PC-3 (cell line): ENCODE measurements at places on chromosomes 11 and 22. TPM values are rescaled to one million over a fixed set of nuclear protein-coding genes. Genes with fewer than 3 reads are reported as not detected.

DNA sequence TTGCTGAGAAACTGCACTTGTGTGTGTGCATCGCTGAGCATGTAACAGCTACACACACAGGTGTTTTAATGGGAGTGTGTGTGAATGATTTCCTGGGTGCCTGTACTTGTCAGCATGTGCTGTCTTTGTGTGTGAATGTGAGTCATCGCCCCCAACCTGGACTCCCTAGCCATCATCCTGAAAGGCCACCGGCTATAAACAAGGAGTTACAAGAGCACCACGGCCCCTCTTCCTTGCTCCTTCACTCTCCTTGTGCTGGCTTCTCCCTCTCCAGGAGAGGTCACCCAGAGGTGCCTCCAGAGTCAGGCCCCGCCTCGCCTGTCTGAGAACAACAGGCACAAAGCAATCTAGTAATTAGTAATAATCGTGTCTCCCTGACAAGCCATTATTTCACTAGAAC is 419.2 kb downstream of the BUD13 start:
- no peak for DNase-seq

DNA sequence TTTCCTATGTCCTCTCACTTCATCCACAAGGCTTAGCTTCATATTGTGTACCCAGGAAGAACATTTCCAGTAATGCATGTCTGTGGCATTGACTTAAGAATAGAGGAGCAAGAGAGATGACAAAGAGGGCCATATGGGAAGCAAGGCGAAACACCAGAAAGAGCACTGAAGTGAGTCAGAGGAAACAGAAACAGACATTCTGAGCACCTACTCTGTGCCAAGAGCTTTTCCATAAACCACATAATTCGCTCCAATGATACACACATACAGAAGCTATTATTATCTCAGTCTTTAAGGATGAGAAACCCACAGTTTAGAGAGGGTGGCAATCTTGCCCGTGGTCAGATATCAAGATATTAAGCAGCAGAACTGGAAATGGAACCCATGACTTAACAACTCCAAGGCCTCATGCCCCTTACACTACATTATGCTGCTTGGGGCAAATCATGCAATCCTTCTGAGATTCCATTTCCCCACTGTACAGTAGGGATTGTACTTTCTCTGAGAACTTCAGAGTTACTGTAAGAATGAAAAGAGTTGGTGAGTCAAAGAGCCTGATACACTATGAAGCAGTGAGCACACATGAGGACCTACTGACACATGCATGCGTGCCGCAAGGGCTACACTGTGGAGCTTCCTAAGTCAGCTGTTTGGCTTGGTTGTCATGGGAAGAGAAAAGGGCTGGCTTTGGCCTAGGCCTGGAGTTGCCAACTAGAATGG is 126.6 kb downstream of the KCNC1 start:
- no peak for DNase-seq

DNA sequence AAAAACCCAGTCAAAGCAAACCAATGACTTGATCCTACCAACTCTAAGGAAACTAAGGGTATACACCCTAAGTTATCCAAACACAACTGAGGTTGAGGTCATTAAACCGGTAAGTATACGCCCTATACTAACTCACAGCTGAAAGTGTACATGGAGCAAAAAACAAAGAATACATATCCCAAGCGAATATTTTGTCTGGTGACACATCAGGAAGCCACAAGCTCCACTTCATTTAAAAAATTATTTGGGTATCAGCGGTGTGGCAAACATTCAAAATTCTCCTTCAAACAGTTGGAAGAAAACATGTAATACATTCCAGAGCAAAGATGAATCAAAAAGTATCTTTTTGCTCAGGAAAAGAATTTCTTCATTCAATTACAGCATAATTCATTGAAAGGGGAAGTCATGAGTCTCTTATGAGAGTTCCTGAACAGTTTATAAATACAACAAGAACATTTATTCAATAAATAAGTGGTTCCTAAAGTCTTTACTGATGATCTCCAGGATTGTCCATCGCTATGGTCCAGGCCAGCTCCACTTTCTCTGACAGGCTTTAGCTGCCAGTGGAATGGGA is 4.5 kb upstream of the JAML start:
- peak; percentile 71 for DNase-seq

- DNase-seq, result peak; percentile 64
These were observed 72.6 kb upstream of the GDPD4 start for GRCh38 chr11:77374108-77374507.

DNA sequence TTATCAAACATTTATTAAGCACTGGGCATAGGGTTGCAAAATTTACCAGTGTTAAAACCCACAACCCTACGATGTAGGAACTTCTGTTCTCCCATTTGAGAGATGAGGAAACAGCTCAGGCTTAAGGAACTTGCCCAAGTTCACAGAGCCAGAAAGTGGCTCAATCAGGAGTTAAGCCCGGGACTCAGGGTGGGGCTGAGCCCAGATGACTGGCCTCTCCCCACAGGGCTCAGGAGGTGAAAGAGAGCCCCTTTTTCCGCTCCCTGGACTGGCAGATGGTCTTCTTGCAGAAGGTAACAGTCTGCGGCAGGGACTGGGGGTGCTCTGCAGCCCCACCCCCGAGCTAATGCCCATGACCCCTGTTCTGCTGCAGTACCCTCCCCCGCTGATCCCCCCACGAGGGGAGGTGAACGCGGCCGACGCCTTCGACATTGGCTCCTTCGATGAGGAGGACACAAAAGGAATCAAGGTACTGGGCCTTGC is 5.6 kb upstream of the ANKRD13D start:
- DNase-seq, result no peak

DNA sequence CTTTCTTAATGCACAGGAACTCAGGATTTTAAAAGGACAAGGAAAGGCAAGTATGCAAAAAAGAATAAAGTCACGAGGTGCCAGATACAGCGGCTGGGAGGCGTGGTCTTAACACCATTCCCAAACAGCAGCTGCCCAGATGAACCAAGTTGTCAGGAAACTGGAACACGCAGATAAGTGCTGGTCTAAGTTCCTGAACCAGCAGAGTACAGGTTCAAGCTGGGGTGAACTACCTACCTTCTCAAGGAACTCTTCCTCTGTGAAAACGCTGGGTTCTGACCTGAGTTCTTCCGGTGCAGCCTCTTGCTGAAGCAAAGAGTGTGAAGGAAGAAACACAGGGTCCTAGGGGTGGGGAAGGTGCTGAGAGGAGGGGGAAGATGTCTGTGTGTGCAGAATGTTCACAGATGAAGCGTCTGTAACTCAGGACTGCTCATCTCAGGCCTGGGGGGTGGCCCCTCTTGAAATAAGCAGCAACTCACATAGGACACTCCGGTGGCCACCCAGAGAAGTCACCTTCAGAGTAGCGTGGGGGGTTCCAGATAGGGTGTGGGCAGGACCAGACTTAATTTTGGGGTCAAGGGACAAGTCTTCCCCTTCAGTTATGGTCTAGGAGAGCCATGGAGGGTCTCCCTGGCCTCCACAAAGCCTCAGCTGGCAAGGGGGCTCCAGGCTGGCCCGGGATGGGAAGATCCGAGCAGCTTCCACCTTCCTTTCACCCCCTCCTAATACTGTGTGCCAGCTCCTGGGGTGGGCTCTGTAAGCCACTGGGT is 3.2 kb downstream of the TPST2 start:
- no peak for DNase-seq

- DNase-seq, result peak; percentile 23
These were observed 14.7 kb upstream of the TAB1 start for GRCh38 chr22:39384750-39385480.

- DNase-seq, result no peak
These were observed 30.6 kb downstream of the SCUBE1 start for GRCh38 chr22:43312608-43313007.

DNA sequence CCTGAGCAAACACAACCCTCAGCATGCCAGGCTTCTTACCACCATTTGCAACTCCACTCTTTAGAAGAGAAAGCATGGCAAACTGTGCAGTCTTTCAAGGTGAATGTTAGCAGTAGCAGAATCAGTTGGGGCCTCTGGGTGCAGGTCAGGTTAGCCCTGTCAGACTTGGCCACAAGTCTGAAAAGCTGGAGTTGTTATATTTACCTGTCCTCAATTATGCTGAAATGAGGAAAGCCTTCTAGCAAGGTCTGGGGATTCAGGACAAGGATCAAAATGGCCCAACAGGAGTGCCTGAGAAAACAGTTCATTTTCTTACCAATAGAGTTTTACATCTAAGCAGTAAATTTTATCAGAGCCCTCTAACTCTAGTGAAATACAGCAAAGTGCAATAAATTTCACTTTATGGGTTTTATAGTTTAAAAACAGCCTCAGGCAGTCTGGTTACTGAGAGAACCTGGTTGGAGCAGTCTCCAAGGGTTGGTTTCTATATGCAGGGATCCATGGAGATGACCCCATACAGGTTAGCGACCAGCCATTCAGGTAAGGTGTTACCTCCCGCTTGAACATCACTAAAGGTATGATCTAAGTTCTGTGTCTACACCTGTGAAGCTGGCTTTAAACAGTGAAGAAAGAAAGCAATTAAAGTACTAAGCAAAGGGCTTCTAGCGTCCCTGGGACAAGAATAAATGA is 212.5 kb upstream of the MPPED2 start:
- DNase-seq, result no peak

DNA sequence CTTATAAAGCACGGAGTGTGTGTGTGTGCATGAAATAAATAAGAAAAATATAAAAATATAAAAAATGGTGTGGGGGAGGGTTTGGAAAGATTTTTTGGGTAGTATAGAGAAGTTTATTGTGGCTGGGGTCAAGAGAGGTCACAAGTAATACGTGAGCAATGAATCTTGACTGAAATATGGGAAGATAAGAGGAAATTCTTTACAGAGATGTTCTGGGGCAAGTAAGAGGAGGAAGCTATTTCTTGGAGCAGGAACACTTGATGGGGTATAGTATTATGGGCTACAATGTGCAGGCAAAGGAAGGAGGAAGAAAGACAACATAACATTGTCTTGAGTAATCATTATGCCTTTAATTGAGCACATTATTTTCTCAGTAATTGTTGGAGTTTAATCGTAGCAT is 2.1 kb downstream of the HBD start:
- no peak for DNase-seq

DNA sequence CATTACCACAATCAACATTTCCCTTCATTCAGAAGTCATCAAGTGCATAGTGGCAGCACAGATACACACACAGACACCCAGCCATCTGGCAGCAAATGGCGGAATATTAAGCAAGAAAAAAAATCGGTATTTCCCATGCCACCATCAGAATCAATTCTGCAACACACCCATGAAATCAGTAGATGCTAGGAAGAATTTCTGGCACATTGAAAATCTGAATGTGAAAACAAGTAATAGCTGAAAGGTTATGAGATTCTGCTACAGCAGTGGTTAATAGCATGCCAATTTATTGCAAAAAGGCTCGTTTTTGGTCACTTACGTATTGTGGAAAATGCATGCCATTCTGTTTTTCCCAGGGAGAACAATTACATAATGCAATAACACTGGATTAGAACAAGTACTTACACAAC is 91.1 kb downstream of the PICALM start:
- no peak for DNase-seq

- no peak for DNase-seq
These were observed 12.1 kb downstream of the CHST1 start for GRCh38 chr11:45653277-45653676.

DNA sequence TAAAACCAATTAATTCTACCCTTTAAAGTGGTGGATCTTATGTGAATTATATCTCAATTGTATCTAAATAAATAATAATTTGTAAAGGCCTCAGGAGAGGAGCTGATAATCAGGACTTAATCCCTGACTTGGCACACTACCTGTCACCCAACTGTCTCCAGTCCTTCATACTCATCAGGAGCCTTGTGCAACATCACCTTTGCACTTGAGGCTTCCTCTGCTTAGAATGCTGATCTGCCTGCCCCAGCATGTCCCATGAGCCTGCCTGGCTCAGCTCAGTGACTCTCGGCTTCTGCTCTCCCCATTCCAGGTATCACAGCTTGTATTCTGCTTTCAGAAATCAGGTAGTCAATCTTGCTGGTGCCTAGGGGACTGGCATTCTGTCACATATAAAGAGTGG is 43.9 kb upstream of the PRODH start:
- no peak for DNase-seq

DNA sequence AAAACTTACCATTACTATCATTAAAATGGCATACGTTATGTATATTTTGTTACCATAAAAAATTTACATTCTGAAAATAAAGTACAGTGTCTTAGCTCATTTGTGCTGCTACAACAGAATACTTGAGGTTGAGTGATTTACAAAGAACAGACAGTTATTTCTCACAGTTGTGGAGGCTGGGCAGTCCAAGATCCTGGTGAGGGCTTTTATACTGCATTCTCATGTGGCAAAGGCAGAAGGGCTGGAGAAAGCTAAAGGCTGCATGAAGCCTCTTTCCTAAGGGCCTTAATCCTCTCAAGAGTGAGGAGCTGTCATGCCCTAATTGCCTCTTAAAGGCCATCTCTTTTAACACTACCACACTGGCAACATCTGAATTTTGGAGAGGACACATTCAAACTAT is 13.3 kb downstream of the GGTLC2 start:
- DNase-seq, result no peak

DNA sequence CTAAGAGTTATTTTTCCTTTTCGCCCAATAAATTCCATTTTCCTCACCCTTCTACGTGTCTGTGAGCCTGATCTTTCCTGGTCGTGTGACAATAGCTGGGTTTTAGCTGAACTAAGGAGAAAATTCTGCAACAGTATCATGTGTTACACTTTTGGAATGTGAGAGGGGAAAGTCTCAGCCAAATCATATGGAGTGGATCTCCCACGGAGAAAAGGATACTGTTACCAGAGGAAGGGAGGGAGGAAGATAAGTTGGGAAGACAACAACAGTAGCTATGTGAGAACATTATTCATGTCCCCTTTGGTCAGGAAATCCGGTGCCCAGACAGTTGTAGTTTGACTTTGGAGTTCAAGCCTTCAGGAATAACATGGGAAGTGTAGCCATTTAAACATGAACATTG is 584.0 kb upstream of the RAG2 start:
- no peak for DNase-seq

DNA sequence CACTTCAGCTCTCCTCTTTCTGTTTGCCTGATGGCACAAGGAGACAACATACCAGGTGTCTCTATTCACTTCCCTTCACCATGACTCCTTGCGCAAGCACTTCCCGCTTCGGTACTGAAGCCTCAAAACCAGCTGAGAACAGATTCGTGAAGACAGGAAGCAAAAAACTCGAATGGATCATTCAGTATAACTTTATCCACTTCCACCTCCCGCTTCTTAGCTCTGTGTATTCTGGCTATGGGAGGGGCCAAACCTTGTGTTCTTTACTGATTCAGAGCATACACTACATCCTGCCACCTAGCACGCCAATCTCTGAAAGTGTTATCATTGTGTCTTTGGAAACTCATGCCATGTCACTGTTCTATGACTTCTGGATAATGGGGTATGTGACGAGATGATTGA is 62.2 kb upstream of the ADA2 start:
- no peak for DNase-seq

The MFNG gene
- 1.7 and 2.4 TPM in 2 replicates for total RNA-seq

The APLNR gene
- not detected in 2 replicates for total RNA-seq

The MMP10 gene
- total RNA-seq, result 0.07 and 0.69 TPM in 2 replicates

The NLRP14 gene
- total RNA-seq, result 0.11 TPM in 1 of 2 replicates, not detected in the other

The HEPN1 gene
- not detected in 2 replicates for total RNA-seq

The PRAME gene
- total RNA-seq, result 17.1 and 21.4 TPM in 2 replicates
